ENCODE measurements at places on chromosomes 4 and X. TPM values are rescaled to one million over a fixed set of nuclear protein-coding genes. Genes with fewer than 3 reads are reported as not detected.
A peak's percentile ranks its signal among the peaks of the same experiment; 100 is the strongest.

DNA sequence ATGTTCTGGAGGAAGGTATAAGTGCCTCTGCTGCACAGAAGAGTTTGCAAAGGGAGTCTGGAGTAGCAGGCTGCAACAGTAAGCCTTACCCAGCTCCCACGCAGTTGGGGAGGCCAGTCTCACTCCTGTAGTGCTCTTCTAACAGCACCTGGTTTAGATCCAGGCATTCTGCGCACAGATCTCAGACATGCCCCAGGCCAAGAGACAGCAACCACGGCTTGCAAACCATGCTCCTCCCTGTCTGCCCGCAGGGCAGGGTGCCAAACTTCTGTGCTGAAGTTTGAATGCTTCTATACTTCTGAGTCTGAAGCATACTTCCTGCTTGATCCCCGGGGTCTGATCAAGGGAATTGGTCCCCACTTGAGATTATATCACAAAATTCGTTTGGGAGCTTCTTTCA lies 106.3 kb downstream of the LINC00632 start:
- peak; percentile 46 for DNase-seq
- H3K36me3 ChIP-seq = no peaks in the 10 kb centered on the region
- no peaks in the 10 kb centered on the region for H3K4me1 ChIP-seq
- no peak overlapping the region for H3K27ac ChIP-seq

DNA sequence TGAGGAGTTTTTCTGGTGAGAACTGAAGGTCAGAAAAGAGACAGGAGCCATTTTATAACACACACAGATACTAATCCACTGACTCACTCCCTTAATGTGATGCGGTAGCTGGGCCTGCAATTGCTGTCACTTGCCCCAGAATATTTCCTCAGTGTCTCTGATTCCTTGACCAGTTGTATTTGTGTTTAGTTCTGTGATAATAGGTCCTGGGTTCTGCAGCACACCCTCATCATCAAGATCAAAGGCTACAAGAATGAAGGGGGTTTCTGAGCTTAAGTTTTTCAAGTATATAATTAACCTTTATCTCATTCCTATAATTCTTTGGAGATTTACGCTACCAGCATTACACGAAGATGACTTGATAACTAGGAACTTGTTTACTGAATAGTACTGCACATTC lies 576.5 kb upstream of the CPXCR1 start:
- H3K4me1 ChIP-seq = no peaks in the 10 kb centered on the region
- H3K36me3 ChIP-seq = no peaks in the 10 kb centered on the region

- no peaks in the 10 kb centered on the region for H3K27me3 ChIP-seq
- H3K4me1 ChIP-seq = no peaks in the 10 kb centered on the region
- no peak overlapping the region for H3K27ac ChIP-seq
- no peaks in the 10 kb centered on the region for H3K36me3 ChIP-seq
Measured at GRCh38 chr4:96120206-96120605, 280.3 kb downstream of the PDHA2 start.

DNA sequence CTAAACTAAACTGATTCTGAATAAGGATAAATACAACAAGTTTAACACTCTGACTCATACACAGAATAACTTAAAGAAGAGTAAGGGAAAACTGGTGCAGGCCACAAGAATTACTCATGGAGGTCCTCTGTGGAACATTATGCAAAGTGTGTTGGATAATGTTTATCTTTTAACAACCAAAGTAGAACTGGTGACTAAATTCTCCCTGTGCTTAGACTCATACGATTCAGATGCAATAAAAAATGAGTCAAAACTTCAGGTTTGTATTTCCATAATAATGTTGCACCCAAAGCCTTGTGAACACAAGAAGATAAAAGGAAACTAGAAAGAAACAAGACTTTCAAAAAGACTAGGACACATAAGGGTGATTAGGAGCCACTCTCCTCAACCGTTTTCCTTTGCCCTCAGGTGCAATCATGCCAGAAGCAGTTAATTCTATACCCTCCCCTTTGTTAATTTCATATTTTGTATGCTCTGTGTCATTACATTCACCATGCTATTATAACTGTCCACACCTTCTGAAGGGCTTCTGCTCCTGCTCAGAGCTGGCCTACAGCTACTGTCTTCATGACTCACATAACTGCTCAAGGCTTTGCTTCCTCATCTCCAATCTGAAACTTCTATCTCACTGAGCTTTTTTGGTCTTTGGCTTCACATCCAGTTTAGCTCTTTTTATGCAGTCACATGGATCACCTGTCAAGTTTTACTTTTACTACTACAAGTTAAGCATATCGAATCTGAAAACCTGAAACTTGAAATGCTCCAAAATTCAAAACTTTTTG lies 60.2 kb downstream of the KCNIP4 start:
- no peaks in the 10 kb centered on the region for H3K36me3 ChIP-seq
- peaks cover 33% of the 10 kb centered on the region for H3K4me1 ChIP-seq
- H3K4me3 ChIP-seq = peak overlapping the region; percentile 18
- H3K27ac ChIP-seq = peak overlapping the region; percentile 70
- H3K27me3 ChIP-seq = no peaks in the 10 kb centered on the region

DNA sequence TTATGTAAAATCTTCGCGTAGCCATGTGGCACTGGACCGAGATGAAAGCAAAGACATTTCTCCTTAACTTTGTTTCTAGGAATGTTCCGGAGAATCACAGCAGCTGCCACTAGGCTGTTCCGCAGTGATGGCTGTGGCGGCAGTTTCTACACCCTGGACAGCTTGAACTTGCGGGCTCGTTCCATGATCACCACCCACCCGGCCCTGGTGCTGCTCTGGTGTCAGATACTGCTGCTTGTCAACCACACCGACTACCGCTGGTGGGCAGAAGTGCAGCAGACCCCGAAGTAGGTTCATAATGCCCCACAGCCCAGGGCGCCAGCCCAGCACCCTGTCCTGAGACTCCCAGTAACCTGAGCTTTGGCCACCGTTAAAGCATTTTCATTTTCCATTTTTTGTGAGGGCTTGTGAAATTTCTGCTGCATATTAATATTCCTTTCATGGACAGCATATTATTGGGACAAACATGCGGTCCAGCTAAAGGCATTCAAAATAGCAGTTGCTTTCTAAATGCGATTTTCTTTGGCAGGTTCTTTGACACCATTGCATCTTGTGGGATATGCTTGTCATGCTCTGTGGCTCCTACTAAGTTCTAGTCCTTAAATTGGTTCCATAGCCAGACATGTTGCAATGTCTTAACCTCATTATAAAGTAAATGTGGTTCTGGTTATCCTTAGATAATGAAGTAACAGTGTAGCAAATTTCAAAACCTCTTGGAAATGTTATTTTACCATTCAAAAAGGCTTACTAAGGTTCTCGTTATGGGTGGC lies 49.1 kb upstream of the MSANTD1 start:
- peaks cover 6% of the 10 kb centered on the region for H3K4me1 ChIP-seq
- H3K27me3 ChIP-seq = no peaks in the 10 kb centered on the region
- H3K4me3 ChIP-seq = no peak overlapping the region
- H3K27ac ChIP-seq = no peak overlapping the region
- peaks cover 43% of the 10 kb centered on the region for H3K36me3 ChIP-seq

DNA sequence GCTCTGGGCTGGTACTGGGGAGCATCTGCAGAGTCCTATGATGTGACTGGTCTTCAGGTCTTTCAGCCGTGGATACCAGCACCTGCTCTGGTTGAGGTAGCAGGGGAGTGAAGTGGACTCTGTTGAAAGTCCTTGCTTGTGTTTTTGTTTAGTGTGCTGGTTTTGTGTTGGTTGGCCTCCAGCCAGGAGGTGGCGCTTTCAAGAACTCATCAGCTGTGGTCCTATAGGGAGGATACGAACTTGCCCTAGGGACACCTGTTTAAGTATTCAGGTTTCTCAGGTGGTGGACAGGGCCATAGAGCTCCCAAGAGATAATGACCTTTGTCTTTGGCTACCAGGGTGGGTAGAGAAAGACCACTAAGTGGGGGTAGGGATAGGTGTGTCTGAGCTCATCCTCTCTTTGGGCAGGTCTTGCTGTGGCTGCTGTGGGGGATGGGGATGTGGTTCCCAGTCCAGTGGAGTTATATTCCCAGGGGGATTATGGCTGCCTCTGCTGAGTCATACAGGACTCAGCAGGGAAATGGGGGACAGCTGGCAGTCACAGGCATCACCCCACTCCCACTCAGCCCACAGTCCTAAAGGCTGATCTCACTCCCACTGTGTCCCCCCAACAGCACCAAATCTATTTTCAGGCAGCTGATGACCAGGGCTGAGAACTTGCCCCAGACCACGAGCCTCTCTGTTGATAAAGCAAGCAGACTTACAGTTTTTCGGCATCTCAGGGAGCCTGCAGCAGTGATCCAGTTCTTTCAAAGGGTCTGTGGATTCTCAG lies 24.1 kb downstream of the MSMO1 start:
- H3K36me3 ChIP-seq = no peaks in the 10 kb centered on the region

GRCh38 chr4:181661923-181662322 lies 581.3 kb upstream of the TENM3 start:
- no peak for DNase-seq
- peaks cover 40% of the 10 kb centered on the region for H3K4me1 ChIP-seq
- H3K27ac ChIP-seq = peak overlapping the region; percentile 90
- H3K4me3 ChIP-seq = no peak overlapping the region
- no peaks in the 10 kb centered on the region for H3K27me3 ChIP-seq

DNA sequence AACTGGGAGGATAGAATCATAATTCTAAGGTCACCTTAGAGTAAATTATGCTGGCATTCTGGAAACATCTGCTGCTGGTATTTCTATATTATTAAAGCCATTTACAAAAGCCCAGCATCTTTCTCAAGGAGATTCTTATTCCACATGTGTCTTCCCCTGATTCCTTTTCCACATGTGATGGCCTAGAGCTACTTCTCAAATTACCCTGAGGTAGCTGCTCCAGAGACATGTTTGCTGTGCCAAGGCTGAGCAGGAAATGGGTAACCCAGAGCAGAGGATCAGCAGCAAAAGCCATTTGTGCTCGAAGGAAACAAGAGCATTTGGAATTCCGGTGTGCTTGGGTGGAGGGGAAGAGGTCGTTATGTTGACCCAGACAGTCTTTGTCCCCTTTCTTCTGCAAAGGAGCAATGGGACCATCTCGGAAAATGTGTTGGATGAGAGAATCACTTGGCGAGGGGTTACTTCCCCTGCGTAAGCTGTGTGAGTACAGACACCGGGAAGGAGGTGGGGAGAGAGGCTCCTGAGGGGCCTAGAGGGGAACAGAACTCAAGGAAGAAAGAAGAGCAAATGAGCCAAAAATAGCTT lies 24.6 kb downstream of the TSC22D3 start:
- no peak overlapping the region for H3K27ac ChIP-seq
- H3K27me3 ChIP-seq = peaks cover 42% of the 10 kb centered on the region

DNA sequence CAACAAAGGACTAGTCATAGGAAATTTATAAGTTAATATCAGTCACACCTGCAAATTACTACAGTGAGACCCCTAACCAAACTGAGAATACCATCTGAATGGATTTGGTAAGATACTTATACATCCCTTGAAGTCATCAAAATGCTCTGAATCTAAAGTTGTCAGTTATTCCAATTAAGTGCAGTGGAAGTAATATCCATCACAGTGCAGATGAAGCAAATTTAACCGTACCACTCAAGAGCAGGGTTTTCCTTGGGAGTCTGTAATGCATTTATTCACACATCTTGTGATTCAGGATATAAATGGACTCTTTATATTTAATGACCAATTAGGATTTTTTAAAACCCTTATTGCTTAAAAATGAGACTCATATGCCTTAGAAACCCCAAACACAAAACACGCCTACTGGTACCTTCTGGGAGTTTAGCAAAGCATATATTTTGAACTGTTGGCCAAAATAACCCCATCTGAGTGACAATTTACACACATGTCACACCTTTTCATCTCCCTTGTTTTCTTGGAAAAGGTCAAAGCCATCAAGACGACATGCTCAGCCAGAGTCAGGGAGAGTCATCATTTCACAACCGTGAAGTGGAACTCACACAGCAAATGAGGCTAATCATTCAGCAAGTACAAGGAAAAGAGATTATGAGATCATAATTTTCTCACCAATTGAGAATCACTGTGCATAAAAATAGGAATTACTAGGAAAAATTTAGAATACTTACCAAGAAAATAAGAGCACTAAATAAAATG lies 303.7 kb downstream of the HNRNPD start:
- no peak for DNase-seq
- no peaks in the 10 kb centered on the region for H3K36me3 ChIP-seq
- H3K27ac ChIP-seq = no peak overlapping the region
- no peaks in the 10 kb centered on the region for H3K4me1 ChIP-seq

DNA sequence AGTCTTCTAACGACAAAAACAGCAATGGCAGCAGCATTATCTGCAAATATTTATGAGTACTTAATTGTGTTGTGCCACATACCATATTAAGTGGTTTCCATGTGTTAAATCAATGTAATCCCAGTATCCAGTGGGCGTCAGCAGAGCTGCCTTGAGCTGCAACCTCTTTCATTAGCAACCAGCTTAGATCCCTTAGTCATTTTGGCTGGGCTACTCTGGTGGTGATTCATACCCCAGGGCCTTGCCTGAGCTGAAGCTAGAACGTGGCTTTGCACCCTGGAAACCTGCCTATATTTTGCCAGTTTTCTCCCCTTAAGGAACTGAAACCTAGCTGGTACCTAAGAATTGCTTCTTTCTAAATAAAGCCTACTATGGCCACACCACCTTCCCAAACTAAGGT lies 474.3 kb upstream of the FTHL17 start:
- peaks cover 18% of the 10 kb centered on the region for H3K4me1 ChIP-seq
- no peaks in the 10 kb centered on the region for H3K36me3 ChIP-seq
- peak; percentile 41 for DNase-seq

- no peak overlapping the region for H3K27ac ChIP-seq
- no peak overlapping the region for H3K4me3 ChIP-seq
- no peak for DNase-seq
- peaks cover 25% of the 10 kb centered on the region for H3K4me1 ChIP-seq
- no peaks in the 10 kb centered on the region for H3K36me3 ChIP-seq
Measured at GRCh38 chr4:87054900-87055299, 120.1 kb downstream of the AFF1 start.

- no peaks in the 10 kb centered on the region for H3K36me3 ChIP-seq
- H3K27me3 ChIP-seq = no peaks in the 10 kb centered on the region
- peak overlapping the region; percentile 95 for H3K27ac ChIP-seq
- H3K4me1 ChIP-seq = peaks cover 64% of the 10 kb centered on the region
- peak overlapping the region; percentile 5 for H3K4me3 ChIP-seq
- DNase-seq = peak; percentile 66
Measured at GRCh38 chrX:13377550-13377934, 57.7 kb upstream of the ATXN3L start.

DNA sequence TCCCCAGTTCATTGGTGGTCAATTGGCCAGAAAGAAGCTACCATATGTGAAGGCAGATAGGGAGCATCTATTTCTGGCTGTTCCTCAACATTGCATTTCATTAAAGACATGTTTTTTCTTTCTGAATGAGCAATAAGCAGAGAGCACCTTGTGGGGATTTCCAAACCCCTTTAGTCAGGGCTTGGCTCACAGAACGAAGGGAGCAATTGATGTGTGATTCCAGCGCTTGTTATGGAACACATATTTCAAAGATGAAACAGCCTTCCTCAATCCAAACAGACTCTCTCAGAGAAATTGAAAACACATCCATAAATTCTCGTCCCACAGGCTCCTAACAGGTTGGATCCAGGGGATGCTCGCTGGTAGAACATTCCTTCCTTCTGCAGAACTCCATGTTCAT lies 84.1 kb downstream of the CLCN4 start:
- H3K36me3 ChIP-seq = no peaks in the 10 kb centered on the region
- H3K4me3 ChIP-seq = no peak overlapping the region
- peak; percentile 26 for DNase-seq
- H3K4me1 ChIP-seq = peaks cover 27% of the 10 kb centered on the region
- peak overlapping the region; percentile 92 for H3K27ac ChIP-seq

The YIPF7 gene
- total RNA-seq = not detected

The NUP62CL gene
- total RNA-seq = not detected

The TMPRSS11A gene
- not detected for total RNA-seq

The TLL1 gene
- 0.36 TPM for total RNA-seq

All from osteoblast (primary cell).